ENCODE measurements at places on chromosomes 6 and 20.

- DNase-seq, result no peak
Observed at GRCh38 chr20:38445381-38445796, 10.3 kb upstream of the SNHG17 start.

DNA sequence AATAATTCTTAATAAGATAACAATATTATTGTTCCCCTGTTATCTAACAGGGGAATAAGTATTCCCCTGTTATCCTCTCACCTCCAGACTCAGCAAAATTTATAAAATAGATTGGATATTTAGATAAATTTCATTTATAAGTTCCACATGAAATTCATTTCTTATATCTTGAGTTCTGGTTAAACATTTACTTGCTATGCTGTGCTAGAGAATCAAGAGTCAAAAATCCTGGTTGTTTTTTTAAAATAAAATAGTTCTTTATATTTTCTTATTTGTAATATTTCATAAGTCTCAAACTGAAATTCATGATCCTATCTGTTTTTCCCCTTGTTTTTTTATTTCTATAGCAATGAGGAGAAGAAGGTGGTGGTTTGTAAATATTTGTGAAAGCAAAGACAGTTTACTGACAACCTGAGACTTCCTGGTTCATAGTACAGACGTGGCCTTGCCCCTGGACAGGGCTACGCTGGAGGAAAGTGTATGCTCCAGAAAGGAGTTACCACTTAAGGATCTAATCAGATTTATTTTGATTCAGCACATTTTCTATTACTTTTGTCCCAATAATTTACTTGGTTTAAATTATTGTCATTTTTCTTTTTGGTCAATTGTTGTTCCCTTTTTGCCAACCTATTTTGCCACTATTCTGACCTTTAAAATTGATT, 37.8 kb upstream of the MARCKS start:
- no peak for DNase-seq

DNA sequence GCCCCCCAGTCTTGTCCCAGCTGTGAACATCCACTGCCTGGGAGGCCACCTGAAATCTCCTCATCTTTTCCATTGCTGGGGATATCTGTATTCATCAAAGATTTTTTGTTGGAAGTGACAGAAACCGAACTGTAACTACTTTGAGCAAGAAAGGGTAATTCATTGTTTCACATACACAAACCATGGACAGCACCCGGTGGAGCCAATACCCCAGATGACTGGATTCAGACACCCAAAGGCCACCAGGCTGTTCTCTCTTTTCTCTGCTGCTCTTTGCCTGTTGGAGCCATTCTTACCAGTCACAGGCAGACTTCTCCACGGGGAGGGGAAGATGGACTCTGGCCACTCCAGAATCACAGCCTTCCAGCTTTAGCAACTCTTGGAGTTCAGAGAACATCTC, 11.7 kb upstream of the RALY start:
- DNase-seq, result no peak

- DNase-seq, result peak; percentile 44
Observed at GRCh38 chr6:45832063-45832462, 183.6 kb downstream of the CLIC5 start.

GRCh38 chr6:136323431-136324112, 33.9 kb upstream of the BCLAF1 start:
- no peak for DNase-seq

DNA sequence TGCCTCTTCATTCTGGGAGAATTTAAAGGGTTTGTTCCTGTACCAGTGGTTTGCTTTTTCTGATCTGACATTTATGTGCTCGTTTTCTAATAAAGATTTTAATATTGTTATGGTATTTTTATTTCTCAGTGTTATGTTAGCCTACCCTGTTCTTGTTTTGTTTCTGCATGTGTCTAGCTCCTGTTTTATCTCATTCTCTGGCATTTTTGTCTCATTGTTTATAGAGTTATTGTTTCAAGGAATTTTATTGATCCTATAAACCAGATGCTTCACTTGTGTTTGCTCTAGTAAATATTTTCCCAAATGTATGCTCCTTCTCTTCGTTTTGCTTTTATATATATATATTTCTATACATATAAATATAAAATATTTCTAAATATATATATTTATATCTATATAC, 152.8 kb downstream of the PLCB1 start:
- no peak for DNase-seq

GRCh38 chr20:9036593-9036992, 32.3 kb upstream of the PLCB4 start:
- DNase-seq, result no peak

GRCh38 chr6:158596861-158597260, 37.0 kb downstream of the TMEM181 start:
- DNase-seq, result no peak

GRCh38 chr6:150420926-150421325, 52.1 kb downstream of the IYD start:
- DNase-seq, result no peak

DNA sequence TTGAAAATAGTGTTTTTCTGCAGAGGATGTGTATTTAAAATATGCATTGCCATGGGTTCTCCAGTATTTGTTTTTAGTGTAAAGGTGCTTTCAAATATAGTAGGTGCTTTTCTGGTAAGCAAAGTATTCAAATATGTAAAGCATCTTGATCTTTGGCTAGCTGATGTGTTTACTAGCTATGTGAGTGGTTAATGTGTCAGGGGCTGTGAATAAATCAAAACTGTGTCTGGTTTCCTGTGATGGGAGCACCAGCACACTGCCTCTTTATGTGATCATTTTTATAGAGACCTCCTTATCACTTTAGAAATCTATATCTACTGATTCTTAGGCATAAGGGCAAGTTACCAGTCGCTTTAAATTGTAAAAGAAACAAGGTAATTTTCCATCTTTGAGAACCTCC, 388.9 kb upstream of the MAN1A1 start:
- DNase-seq, result no peak

GRCh38 chr6:6851059-6851948, 256.5 kb upstream of the RREB1 start:
- peak; percentile 21 for DNase-seq

DNA sequence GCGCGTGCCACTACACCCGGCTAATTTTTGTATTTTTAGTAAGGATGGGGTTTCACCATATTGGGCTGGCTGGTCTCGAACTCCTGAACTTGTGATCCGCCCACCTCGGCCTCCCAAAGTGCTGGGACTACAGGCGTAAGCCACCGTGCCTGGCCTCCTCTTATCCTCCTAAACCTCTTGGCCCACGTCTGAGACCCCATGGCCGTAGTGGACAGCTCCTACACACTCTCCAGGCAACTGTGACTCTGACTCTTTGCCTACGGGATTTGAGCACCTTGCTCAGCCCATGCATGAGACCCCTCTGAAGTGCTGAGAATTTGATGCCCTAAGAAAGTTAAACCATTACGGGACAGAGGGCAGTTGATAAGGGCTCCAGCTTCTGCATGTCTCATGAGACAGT, 25.0 kb downstream of the PERP start:
- DNase-seq, result no peak

DNA sequence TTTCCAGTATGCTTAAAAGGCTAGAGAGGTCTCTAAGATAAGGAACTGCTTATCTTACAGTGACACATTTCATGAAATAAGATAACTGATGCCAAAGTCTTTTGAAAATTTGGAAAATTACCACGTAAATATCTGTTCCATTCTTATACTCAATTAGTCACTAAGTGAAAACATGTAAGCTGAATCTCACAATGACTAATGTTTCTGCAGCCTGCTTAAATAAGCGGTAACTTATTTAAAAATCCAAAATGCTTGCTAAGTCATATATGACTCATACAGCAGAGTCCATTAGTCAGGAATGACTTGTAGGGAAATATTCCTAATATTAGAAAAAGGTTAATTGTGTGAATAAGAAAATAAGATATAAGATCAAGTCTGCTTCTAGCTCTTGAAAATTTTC, 27.8 kb upstream of the LGSN start:
- no peak for DNase-seq

DNA sequence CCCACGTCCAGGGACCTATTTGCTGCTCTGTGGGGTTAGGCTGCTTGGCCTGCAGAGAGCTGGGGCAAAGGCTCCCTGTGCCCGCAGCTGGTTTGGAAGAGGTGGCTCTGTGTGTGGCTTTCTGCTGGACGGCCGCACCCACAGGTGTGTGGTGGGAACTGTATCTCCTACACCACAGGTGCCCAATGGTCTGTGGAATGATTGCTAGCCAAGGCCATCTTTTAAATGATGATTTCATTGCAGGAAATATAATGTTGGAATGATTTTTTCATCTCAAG, 178.4 kb downstream of the DLL1 start:
- DNase-seq, result no peak

- DNase-seq, result no peak
Observed at GRCh38 chr6:44105146-44105545, 22.1 kb downstream of the MRPL14 start.

GRCh38 chr6:168826726-168827585, 386.0 kb downstream of the SMOC2 start:
- DNase-seq, result no peak

GRCh38 chr20:18004384-18005031, 35.7 kb downstream of the MGME1 start:
- DNase-seq, result no peak

DNA sequence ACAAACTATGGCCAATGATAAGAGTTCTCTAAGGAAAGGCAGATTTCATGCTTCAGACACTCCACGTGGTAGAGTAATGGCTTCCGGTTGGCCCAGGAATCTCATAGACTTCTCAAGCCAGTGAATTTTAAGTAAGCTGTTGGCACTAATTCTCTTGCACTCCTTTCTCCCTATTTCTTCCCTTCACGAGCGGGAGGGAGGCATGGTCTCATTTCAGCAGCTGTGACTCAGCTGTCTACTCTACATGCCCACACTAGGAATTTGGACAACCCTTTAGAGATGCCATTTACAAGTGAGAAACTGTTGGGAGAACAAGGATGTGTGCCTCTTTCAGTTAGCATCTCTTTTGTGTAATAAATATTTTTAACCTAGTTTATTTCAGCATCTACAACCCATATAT, 107.7 kb downstream of the PTPRK start:
- DNase-seq, result no peak

DNA sequence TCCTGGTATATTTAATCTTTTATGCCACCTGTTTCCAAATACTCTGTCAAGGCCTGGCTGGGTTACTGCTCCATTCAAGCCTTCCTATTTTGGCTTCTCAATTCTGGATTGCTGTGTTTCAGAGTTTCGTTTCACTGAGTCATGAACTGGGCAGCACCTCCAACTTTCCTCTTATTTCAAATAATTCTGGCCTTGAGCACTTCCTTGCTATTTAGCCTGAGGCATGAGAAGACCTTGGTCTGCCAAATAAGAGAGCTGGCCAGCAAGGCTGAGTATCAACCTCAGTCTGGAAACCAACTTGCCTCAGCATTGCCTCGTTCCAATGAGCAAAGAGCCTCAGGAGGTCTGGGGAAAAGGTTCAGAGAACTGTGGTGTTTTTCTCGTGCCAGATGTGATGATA, 66.6 kb downstream of the TNFAIP3 start:
- no peak for DNase-seq

DNA sequence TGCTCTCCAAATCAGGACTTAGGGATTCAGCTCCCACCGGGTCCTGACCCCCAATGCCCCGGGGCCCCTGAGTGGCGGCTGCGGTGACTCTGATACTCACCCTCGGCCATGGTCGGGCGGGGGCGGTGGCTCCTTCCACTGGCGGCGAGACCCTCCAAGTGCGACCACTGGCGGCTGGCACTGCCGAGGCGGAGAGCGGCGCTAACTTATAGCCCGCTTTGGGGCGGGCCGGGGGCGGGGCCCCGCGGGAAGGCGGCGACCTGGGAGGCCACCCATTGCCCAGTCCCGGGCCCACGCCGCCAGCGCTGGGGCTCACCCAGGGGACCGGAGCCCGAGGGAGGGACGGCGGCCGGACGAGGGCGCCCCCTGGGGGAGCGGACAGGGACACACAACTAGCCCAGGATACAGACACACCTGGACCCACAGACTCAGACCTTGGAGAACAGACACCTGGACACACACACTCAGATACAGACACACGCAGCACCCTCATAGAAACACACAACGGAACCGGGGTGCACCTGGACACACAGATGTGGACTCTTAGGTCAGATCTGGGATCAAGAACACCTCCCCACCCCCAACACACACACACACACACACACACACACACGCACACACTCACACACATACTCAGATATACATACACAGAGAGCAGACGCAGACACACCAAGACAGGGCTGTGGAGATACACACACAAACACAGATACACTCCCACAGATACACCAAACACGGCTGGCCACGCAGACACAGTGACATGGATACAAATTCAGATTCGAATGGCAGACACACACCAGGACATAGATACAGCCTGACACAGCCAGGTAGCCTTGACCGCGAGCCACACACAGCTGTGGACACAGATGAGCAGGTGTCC, at the start of gene TGM2:
Gene TGM2, minus strand, starts transcription at position 182 of the 877 bp plus-strand sequence. Its CDS starts 72 bp downstream, at position 110.
- DNase-seq, result peak; percentile 59

DNA sequence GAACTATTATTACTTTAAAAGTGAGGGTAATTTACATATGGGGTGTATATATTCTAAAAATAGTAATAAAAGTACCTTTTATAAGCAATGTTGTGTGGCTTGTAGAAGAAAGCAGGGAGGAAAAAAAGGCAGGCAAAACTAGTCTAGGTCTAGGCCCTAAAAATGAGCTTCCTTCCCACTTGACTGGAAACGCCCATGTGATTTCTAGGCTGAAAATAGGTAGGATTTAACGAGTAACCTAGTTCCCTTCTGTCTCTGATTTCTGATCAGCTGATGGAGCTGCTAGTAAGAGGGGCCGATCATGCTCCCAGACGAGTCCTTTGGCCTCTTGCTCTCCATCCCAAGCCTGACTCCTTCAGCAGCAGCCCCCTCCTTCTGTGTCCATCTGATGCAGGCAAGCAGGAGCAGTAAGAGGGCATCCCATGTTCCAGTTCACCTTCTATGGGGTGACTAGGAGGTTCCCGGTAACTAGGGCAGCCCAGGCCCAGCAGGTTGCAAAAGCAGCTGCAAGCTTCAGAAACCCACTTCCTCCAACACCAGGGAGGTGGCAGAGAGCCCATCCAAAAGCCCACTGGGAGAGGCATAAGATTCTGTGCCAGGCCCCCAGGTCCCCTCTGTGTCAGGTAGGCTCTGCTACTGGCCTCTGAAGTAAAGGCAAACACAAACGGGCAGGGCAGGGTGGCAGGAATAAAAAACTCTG, 24.4 kb downstream of the TBC1D20 start:
- DNase-seq, result peak; percentile 38

DNA sequence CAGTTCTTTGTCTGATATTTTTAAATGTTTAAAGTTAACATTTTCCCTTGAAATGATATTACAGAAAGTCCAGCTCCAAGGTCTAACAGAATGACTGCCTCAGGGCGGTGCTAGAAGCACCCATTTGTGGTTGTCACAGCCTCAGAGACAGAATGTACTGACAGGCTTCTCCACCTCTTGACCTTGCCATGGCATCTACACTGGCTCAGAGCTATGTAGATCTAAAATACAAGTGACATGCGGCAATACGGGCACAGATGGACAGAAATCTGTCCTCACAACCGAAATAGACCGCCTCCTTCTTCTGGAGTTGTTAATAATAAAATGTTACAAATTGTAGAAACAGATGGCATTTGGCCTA, 167.2 kb upstream of the THEMIS start:
- DNase-seq, result no peak

DNA sequence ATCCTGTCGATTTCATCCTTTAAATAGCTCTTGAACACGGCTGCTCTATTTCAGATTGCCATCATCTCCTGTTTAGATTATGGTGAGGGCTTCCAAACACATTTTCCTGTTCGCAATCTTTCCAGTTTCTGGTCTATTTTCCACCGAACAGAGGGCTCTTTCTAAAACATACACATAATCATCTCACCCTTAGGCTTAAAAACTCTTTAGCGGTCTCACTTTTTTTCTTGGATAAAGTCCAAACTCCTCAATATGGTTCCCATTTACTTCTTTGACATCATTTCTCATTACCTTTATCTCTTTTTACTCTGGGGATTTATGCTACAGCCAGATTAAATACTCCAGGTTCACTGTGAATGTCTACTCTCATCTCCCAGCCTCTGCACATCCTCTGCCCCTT, 103.4 kb upstream of the STMND1 start:
- no peak for DNase-seq
